ENCODE measurements at places on chromosomes 11 and 22. TPM values are rescaled to one million over a fixed set of nuclear protein-coding genes. Genes with fewer than 3 reads are reported as not detected.
A peak's percentile ranks its signal among the peaks of the same experiment; 100 is the strongest.

Gene MCM5
- total RNA-seq: 9.1 TPM

Gene ZBTB16
- 160 TPM for total RNA-seq

Gene RFPL1
- total RNA-seq: 0.45 TPM

Gene BET1L
- 33.6 TPM for total RNA-seq

Gene OR52I2
- not detected for total RNA-seq

- no peak for DNase-seq
Observed at GRCh38 chr22:39428597-39429071, 28.2 kb upstream of the MGAT3 start.

- no peak for DNase-seq
Observed at GRCh38 chr11:30459821-30460220, 126.3 kb downstream of the MPPED2 start.

DNA sequence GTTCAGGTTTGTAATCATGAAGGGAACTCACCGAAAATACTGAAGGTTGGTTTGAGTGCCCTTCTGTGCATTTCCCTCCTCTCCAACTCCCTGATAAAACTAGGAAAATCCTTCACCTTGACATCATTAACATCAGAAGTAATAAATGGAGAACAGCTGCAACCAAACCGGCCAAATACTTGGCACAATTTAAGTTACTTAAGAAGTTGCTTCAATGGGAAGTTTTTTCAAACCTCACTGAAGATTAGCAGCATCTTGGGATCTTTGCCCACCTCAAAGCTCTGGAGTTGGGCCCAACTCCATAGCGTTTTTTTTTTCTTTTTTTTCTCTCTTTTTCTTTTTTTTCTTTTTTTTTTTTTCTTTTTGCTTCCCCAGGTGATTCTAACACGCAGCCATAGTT, 784.8 kb downstream of the KCNA4 start:
- DNase-seq: no peak

DNA sequence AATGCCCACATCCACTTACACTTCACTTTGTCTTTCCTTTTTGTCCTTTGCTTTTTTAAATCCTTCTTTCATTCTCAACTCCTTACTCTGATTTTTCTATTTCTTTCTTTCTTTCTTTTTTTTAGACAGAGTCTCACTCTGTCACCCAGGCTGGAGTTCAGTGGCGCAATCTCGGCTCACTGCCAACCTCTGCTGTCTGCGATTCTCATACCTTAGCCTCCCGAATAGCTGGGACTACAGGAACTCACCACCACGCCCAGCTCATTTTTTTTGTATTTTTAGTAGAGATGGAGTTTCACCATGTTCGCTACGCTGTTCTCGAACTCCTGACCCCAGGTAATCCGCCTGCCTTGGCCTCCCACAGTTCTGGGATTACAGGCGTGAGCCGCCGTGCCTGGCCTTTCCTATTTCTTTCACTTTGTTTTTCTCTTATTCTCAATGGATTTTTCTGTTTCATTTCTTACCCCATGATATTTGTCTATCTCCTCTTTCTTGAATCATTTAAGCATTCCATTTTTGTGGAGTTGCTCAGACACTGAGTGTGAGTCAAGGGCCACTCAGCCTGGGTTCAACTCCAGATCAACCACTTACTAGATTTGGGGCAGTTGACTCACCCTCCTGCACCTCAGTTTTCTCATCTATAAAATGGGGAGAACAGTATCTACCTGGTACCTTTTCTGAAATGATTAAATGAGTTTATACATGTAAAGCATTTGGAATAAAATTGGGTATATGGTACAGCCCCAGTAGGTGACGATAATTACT, 7.6 kb downstream of the KCNJ5 start:
- DNase-seq: peak; percentile 82

GRCh38 chr11:7278314-7278917, 26.7 kb downstream of the SYT9 start:
- DNase-seq: no peak

- no peak for DNase-seq
Observed at GRCh38 chr11:19552656-19553260, 159.9 kb upstream of the NAV2 start.

- no peak for DNase-seq
Observed at GRCh38 chr11:88360141-88360540, 22.6 kb upstream of the CTSC start.

- DNase-seq: no peak
Observed at GRCh38 chr11:10319702-10320558, 15.1 kb downstream of the ADM start.

DNA sequence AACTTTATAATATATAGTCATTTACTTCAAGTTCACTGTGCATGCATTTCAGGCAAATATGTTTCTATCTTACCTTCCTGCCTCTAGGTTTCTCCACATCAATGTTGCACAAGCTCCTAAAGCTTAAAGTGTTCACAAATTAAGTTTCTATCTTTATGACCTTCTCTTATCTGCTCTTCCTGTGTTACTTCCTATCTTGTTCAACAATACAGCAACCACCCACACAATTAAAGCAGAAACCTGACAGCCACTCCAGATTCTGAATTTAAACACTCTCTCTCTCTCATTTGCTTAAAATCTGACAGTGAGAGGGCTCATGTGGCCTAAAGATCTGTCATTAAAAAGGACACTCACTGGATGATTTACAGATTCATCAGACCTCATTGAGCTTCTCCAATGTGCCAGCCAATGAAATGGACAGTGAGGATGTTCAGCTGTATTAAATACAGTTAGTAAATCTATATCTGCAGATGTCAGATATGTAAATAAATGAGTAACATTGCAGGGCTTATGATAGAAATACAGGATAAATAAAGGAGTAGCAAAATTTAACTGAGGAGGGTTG, 10.9 kb downstream of the PDGFD start:
- DNase-seq: no peak

DNA sequence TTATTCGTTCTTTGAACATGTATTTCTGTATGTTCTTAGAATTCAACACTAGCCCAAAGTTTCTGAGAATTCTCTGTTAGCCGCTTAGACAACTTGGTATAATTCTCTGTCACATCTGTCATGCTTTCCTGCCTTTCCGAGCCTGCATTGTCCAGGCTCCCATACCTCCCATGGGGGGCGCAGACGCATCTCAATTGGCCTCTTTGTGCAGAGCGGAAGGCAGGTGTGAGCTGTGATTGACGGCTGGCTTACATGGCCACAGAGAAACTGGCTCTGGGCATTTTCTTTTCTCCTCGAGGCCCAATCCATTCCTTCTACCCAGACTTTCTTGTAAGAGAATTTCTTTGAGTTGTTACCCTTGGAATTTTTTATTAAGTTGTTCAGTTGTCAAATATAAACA, 132.7 kb upstream of the SESN3 start:
- no peak for DNase-seq

- no peak for DNase-seq
Observed at GRCh38 chr11:92384358-92384757, 159.7 kb downstream of the FAT3 start.

DNA sequence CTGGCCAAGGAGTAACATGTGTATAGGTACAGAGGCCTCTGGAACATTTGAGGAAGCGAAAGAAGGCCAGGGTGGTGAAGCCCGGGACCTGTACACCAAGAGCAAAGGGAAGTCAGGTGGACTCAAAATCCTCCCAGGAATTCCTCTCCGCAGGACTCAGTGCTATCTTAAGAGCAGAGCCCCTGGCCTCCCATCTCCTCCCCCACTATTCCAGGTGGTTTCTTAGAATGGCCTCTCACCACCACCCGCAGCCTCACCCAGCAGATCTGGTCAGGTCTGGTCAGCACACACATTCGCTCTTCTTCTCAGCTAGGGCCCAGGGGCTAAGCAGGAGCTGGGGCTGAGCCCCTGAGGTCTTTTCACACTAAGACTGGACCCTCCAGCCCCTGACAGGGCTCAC, 59.1 kb downstream of the SCGB1A1 start:
- no peak for DNase-seq

GRCh38 chr22:25508161-25508560, 56.3 kb upstream of the GRK3 start:
- DNase-seq: no peak

- DNase-seq: peak; percentile 76
Observed at GRCh38 chr11:6468712-6469495, 4.8 kb downstream of the TRIM3 start.

- DNase-seq: peak; percentile 72
Observed at GRCh38 chr22:36419177-36419911, 31.6 kb upstream of the MYH9 start.

- DNase-seq: no peak
Observed at GRCh38 chr11:61027141-61027840, 55.8 kb downstream of the CD6 start.

- DNase-seq: no peak
Observed at GRCh38 chr11:24471084-24471483, 25.8 kb upstream of the LUZP2 start.

DNA sequence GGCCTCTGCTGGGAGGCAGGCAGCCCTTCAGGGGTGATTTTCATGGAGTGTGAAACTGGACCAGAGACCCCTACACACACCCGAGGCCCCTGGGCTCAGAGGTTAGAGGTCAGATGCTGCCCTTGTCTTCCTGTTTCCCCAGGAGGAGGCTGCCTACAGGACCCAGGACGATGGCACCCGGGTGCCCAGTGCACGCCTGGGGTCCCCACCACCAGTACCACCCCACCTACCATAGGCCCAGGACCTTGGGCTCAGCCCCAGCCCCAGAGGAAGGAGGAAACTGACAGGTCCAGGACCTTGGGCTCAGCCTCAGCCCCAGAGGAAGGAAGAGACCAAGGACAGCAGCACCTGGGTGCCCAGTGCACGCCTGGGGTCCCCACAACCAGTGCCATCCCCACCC, 79.2 kb downstream of the BRD1 start:
- DNase-seq: no peak

DNA sequence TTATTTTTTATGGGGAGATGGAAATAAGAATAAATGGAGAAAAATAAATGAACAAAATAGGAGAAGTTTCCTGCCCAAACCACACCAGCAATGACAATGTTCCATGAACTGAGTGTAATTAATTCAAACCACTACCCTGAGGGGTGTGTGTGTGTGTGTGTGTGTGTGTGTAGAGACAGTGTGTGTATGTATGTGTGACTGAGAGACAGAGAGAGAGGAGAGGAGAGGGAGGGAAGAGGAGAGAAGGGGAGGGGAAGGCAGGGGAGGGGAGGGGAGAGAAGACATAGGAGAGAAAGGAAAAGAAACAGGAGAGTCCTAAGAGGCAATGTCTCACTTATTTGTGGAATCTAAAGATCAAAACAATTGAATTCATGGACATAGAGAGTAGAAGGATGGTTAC, 65.0 kb upstream of the POU2AF1 start:
- no peak for DNase-seq

GRCh38 chr22:43060183-43060582, 29.0 kb downstream of the TTLL1 start:
- DNase-seq: no peak

DNA sequence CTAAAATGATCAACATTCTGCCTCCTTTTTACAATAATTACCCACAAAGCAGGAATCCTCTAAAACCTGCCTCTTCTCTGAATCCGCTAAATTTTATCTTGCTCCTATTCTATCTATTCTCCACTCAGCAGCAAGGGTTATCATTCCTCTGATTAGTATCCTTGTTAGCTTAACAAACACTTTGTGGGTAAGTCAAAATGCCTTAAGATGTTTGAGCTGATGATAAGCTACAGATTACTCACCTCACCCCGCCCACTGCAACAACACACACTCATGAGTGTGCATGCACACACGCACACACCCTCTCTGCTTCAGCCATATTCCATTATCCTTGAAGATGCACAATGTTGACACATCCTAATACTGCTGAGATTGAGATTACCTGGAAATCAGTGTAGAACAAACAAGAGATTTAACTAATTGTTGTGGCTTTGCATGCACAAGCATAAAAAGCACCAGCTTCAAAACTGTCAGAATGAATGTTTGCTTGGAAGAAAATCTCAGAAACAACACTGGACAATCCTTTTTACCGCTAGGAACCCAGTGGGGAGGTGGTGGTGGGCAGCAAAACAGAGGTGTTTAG, 130.9 kb downstream of the BBOX1 start:
- DNase-seq: no peak

- DNase-seq: no peak
Observed at GRCh38 chr11:92826136-92826535, 143.3 kb upstream of the MTNR1B start.

- DNase-seq: no peak
Observed at GRCh38 chr11:128565881-128566280, 21.5 kb downstream of the ETS1 start.

GRCh38 chr11:75535071-75535470, 9.3 kb upstream of the GDPD5 start:
- DNase-seq: no peak

GRCh38 chr11:27707676-27708075, 7.4 kb upstream of the BDNF start:
- no peak for DNase-seq

All from left lobe of liver (tissue), 2 donors.